Activated naive CD8-positive, alpha-beta T cell treated with anti-CD3 and anti-CD28 coated beads, Interleukin-2, amount 50 U/mL, for 16 hours (primary cell): ENCODE measurements at places on chromosomes 6 and 20.

GRCh38 chr6:3888153-3888957 is 39.2 kb downstream of the FAM50B start:
- DNase-seq: no peak

DNA sequence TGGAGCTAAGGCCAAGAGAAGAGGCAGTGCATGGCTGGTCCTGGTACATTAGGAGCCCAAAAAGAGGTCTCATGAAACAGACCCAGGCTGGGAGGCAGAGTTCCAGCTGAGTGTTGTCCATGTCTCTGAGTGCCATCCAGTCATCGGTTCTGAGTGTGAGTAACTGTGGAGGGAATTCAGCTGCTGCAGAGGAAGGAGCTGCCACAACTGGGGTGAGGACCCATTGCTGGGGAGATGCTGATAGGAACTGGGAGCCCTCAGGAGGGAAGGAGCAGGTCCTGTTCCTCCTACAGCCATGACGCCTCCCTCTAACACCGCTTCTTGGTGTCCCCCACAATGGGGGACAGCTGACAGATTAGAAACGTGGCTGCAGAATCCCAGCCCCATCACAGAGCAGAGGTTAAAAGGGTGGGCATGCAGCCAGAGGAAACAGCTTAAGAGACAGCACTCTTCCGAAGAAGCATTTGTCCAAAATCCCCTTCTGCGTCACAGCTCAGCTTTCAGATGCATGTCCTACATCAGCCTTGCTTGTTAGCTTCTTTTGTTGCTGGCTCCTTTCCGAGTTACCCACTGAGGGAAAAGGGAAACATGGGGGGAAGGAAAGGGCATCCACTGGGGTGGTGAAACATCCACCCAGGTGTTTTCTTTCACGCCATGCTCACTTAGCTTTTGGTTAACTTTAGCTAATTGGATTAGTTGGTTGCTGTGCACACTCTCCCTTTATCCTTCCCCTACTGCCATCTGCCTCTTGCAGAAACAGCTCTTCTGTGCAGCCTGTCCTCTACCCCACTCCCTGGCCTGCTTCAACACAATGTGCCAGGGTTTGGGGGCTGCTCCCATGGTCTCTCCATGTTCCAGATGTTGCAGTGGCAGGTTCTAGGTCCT is 239.2 kb downstream of the SYNDIG1 start:
- DNase-seq: no peak

GRCh38 chr6:158760618-158761250 is 58.4 kb downstream of the EZR start:
- no peak for DNase-seq

DNA sequence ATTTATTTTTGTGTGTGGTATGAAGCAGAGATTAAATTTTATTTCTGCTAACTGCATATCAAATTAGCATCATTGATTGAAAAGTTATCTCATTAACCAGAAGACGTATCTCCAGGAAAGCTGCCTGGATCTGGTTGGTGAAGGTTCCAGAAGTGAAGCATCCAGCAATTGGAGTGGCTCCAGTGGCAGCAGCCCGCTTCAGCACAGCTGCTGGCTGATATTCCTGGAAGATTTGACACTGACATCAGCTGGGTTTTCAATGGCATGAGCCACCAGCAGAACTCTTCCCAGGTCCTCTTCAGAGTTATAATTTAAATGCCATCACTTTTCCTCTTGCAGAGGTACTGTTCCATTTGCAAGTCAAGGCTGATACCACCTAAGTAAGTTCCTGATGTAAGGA is 363.5 kb downstream of the BCKDHB start:
- no peak for DNase-seq

GRCh38 chr20:5160882-5161281 is 34.1 kb downstream of the CDS2 start:
- DNase-seq: no peak

DNA sequence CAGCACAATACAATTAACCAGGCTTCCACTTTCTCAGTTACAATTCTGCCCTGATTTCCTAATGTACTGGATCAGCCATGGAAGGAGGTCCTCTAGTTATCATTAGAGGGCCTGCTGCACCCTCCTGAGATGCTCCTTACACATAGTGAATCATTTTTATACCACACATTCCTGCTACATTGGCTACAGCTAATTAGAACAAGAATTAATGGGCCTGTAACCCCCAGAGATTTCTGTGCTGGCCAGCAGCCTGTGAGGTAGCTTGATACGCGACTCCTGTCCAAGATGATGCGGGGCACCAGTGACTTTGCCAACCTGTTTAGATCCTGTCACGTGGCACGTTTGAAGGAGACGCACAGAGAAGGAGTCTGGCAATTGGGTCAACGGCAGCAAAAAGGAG is 422.8 kb downstream of the EPM2A start:
- no peak for DNase-seq

DNA sequence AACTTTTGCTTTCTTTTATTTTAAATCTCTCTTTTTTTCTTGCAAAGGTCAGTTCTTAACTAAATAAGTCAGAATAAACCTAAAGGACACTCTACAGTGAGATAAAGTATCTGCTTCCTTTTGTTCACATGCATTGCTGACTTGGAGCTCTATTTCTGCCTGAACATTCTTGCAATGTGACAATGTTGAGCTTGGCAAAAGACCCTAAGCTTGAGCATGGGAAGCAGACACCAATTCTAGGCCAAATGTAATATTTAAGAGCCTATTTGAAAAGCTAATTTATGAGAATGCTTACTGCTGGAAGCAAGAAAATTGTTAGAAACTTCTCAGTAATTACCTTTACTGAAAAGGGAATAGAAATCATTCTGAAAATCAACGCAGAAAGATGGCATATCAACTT is 556.2 kb downstream of the CBLN4 start:
- no peak for DNase-seq

- DNase-seq: no peak
These were observed 31.2 kb downstream of the MUC22 start for GRCh38 chr6:31041372-31041974.

DNA sequence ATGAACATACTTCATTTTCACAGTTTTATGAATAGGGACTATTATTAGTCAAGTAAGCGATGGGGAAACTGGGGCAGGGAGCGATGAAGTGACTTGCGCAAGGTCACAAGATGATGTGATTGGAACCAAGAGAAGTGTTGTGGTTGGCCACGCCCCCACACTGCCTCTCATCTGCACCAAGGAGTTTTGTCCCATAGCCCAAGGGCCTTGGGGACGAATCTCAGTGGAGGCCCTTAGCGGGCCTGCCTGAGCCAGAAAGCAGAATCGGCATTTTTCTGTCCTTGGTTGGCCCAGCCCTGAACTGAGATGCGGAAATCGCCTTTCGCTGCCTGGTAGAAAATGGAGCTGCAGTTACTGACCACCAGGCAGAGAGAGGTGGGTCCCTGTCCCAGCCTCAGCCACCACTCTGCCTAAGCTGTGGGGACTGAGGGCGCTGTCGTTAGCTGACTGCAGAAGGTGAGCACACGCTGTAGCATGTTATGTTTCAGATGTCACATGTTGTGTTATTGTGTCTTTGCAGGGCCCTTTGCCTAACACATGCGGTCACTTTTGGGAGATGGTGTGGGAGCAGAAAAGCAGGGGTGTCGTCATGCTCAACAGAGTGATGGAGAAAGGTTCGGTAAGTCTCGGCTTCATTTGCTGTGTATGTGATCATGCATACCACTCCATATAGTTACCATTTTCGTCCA is 57.8 kb downstream of the PTPN1 start:
- DNase-seq: no peak

DNA sequence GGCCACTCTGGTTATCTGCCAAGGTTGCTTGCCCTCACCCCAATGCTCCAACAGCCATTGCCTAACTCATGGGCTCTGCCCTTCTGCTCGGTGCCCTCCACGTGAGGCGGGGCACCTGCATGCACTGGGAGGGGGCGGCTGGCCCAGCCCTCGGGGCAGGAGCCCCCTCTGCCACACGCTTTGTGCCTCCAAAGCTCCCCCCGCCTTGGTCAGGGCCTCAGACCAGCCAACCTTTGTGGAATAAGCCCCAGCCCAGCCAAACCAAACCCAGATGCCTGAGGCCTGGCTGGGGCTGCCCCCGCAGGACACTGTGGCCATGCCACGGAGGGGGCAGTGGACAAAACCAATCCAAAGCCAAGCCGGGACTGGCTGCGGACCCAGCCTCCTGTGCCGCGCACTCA is 21.4 kb downstream of the SDCBP2 start:
- DNase-seq: no peak

DNA sequence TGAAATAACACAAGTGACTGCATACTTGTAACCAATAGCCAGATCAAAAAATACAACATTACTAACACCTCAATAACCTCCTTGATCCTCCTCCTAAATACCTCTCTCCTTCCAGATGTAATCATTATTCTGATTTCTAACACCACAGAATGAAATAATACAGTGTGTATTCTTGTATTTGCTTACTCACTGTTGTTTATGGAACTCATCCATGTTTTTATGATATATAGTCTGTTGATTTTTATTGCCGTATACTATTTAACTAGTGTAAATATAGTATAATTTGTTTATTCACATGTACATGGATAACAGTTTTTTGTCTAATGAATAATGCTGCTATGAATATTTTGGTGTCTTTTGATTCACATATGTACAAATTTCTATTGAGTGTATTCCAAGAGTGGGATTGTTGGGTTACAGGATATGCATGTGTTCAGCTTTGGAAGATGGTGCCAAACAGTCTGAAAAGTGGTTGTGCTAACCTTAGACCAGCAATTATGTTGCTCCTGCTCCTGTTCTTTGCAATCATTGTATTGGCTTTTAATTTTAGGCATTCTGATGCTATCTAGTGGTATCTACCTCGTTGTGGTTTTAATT is 11.5 kb downstream of the TTK start:
- no peak for DNase-seq

DNA sequence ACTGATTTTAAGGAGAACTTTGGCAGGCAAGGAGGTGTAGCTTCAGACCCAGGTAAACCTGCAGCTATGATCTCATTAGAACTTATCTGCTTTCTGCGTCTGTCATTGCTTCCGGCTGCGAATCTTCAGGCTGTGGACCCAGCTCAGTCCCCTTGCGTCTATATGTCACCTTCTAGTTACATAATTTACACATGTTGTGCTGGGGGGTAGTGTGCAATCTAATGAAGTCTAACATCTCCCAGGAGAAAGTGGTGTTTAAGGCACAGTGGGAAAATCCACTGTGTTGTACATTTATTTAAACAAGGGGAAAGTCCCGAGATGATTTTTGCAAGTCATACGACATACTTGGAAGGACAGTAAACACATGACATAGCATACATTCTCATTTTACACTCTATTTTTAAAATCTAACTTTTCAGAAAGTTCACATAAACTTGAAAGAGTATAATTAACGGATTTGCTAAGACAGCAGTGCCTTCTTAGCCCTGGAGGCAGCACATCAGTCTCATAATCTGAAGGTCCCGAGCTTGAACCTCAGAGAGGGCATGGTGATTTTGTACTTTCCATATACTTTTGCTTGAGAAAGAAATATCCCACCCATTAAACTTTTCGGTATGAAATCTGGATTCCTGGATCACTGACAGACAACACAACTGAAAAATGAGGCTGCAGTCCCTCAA is 35.2 kb downstream of the GPX6 start:
- no peak for DNase-seq

GRCh38 chr20:47999166-47999565 is 213.9 kb upstream of the SULF2 start:
- DNase-seq: no peak

DNA sequence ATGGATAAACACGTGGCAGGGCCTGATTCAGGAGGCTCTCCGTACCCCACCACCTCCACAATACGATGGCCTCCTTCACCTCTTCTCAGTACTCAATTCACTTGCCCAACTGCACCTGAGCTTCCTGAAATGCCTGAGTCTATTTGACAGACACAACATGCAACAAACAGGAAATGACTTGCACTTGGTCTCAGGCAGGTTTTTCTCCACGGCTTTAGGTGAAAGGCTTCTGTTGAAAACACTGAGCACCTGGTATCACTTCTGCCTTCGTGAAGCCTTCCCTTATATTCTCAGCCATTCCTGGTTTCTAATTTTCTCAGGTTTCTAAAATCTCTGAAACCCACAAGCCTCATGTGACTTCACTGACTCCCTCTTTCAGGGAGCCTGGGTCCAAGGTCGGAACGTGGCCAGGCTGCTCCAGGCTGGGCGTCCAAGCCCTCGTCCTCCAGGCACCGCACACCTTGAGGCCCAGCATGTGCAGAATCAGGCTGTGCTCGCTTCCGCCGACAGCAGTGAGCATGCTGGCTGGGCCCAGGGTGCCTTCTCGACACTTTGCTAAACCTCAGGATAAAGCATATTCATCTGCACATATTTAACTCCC is 34.7 kb downstream of the TAF4 start:
- no peak for DNase-seq

- no peak for DNase-seq
These were observed 65.2 kb downstream of the STAU1 start for GRCh38 chr20:49122920-49123319.

GRCh38 chr6:68572525-68572924 is 62.6 kb upstream of the ADGRB3 start:
- DNase-seq: no peak

- no peak for DNase-seq
These were observed 11.7 kb downstream of the EPM2A start for GRCh38 chr6:145723646-145724045.

GRCh38 chr20:13402171-13402760 is 181.2 kb downstream of the ISM1 start:
- DNase-seq: no peak

DNA sequence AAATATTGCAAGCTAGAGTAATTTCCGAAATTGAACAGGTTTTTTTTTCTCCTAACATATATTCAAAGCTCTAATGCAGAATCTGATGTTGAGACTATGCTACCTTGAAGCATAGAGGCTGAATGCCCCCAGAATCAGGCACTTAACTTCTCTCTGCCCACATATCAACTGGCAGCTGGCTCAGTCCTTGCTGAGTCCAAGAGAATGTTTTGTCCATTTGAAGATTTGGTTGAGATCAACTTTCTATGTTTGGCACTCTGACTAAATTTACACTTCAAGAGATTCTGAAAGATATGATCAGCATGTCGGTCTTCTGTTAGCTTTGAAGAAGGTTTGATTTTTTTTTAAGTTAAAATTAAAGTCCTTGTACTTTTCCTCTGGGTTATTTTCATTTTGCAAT is 1298.1 kb downstream of the EPHA7 start:
- no peak for DNase-seq

- DNase-seq: no peak
These were observed 139.8 kb upstream of the HMGN3 start for GRCh38 chr6:79374308-79374707.

GRCh38 chr6:131292145-131292938 is 157.1 kb downstream of the AKAP7 start:
- DNase-seq: no peak
